ENCODE measurements at places on chromosomes 6 and 20.
A peak's percentile ranks its signal among the peaks of the same experiment; 100 is the strongest.

- DNase-seq: peak; percentile 71
These were observed 119.0 kb upstream of the STMND1 start for GRCh38 chr6:16982807-16983206.

GRCh38 chr6:161342039-161342438 lies 68.2 kb upstream of the AGPAT4 start:
- DNase-seq: no peak

DNA sequence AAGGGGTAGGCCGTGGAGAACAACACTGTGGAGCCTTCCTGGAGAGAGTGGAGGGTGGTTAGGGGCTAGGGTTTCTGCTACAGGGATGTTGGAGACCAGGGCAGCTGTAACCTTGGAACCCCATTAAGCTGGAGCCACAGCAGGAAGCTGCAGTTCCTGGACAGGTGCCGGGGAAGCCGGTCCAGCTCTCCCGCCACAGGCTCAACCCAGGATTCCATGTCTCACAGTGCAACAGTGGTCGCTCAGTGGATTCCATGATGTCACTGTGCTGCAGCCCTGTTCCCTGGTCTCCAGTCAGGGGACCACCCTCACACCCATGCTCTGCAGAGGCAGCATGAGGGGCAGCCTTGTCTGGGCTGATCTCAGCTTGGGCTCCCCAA lies 264.6 kb upstream of the CDYL start:
- DNase-seq: no peak

DNA sequence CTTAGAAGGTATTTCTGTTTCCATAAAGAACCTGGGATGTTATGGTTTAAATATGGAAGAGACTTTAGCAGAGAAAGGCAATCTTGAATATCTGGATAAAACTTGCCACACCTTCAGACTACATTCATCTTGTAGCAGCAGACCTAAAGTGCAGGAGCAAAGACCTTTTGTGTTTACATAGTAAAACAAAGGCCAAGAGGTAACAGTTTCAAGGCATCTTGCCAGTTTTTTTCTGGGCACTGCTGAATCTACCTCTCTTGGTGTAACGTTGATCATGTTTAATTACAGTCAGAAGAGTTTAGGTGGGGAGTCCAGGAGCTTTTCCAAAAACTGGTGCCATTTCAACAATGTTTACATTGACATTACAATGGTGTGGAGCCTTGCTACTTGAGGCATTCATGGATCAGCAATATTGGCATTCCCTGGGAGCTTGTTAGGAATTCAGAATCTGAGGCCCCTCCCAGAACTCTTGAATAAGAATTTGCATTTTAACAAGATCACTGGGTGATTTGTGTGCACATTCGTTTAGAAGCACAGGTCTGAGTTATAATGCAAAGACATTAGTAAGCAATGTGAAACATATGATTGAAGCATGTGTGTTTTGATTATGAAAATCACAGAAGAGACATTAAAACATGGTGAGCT lies 94.5 kb downstream of the F13A1 start:
- no peak for DNase-seq

DNA sequence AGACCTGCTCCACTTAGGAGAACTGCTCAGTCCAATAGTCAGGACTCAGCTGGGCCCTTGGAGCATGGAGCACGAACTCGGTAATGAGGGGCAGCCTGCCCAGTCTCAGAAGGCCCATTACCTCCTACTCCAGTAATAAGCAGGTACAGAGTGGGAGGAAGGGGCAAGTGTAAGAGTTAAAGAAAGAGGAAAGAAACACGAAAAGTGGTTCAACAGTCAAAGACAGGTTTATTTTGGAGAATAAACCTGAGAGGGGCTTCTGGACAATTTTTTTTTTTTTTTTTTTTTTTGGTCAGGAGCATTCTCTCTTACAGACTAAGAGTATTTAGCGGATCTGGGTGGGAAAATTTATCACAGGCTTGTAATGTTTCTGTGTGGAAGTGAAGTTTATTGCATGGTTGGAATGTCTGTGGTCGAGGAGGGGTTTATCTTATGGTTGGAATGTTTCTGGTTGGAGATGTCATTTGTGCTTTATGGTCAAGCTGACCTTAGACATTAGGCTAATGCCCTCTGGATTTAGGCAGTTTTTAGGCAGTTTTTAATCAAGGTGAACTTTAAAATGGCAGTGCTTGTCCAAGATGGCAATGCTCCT lies 340.1 kb downstream of the BCKDHB start:
- no peak for DNase-seq

- DNase-seq: no peak
These were observed 128.5 kb downstream of the BCAS1 start for GRCh38 chr20:53941680-53942471.

DNA sequence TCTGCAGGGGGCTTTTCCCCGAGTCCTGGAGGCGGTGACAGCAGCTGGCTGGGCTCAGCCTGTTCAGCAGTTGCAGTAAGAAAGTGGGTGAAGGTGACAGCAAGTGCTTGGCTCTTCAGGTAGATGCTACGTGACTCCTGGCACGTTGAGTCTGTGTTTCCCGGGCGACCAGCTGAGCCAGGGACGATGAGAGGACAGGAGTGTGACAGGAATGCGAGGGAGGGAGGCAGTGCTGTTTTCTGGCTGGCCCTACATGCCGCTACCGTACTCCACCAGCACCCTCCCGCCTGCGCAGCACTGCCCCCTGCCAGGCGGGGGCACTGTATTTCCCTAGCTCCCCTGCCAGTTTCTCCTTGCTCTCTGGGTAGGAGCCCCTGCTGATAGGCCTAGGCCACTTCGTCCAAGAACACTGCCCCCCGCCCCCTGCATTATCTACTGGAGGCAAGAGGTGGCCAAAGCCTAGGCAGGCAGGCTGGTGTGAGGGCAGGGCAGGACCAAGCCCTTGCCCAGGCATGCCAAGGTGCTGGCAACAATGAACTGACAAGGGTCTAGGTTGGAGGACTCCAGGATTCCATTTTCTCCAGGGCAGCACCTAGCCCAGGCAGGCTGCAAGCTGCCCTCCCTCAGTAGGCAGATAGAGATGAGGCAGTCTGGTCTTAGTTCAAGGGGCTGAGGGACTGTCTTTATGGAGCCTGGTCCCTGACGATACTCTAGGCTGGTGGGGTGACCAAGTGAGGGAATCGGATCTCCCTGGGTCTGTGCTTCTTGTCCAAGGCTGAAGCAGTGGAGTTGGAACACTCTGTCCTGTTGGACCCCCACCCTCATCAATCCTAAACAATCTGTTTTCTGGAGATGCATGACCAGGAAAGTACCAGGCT lies 19.2 kb downstream of the MRPS18A start:
- peak; percentile 22 for DNase-seq

- DNase-seq: no peak
These were observed 94.7 kb downstream of the RNF144B start for GRCh38 chr6:18481870-18482269.

DNA sequence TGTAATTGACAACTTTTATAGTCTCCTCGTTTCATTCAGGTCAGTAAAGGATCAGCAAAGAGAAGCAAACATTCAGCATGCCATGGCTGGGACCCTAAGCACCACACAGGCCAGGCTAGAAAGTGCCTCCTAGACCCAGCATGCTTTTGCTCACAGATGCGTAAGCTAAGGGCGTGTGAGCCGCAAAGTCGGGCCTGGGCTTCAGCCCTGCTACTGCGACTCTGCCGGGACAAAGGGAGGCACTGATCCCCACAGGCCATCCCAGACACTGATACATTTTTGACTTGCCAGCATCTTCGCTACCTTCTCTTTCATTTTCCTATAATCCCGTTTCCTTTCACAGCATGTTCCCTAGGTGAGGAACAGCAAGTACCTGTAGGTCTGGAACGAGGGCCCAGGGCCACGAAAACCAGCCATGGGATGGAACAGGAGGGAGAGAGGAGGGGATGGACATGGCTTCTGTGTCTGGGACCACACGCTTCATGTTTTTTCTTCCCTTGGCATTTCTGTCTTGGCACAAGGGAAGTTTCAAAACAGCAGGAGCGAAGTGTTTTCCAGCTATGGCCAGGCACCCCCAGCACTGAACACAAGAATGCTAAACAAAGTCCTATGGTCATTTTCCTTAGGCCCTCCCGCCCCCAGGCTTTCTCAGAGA lies 42.6 kb downstream of the IRF4 start:
- no peak for DNase-seq

- no peak for DNase-seq
These were observed 305.4 kb downstream of the FARS2 start for GRCh38 chr6:5566718-5567117.

GRCh38 chr6:5998711-5999687 lies 7.7 kb downstream of the NRN1 start:
- no peak for DNase-seq

GRCh38 chr6:25457516-25457915 lies 178.3 kb downstream of the CARMIL1 start:
- no peak for DNase-seq

DNA sequence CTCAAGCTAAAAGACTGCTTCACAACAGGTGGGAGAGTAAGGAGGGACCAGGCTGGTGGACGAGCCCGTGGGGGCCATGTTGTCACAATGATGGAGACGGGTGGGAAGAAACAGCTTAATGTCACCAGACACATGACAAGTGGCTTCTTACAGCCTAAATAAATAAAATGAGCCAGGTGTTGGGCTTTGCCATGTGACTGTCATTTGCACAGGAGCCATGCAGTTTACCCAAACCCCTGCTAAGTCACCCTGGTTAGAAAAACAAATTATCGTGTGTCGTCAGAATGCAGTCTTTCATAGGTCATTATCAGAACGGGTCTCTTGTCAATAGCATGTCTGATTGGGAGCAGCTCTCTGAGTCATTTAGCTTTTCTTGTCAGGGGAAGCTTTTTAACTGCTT lies 18.5 kb downstream of the BTBD3 start:
- DNase-seq: no peak

GRCh38 chr6:15915508-15916178 lies 213.2 kb upstream of the MYLIP start:
- DNase-seq: no peak

- peak; percentile 20 for DNase-seq
These were observed 168.9 kb upstream of the COL21A1 start for GRCh38 chr6:56416247-56416646.

DNA sequence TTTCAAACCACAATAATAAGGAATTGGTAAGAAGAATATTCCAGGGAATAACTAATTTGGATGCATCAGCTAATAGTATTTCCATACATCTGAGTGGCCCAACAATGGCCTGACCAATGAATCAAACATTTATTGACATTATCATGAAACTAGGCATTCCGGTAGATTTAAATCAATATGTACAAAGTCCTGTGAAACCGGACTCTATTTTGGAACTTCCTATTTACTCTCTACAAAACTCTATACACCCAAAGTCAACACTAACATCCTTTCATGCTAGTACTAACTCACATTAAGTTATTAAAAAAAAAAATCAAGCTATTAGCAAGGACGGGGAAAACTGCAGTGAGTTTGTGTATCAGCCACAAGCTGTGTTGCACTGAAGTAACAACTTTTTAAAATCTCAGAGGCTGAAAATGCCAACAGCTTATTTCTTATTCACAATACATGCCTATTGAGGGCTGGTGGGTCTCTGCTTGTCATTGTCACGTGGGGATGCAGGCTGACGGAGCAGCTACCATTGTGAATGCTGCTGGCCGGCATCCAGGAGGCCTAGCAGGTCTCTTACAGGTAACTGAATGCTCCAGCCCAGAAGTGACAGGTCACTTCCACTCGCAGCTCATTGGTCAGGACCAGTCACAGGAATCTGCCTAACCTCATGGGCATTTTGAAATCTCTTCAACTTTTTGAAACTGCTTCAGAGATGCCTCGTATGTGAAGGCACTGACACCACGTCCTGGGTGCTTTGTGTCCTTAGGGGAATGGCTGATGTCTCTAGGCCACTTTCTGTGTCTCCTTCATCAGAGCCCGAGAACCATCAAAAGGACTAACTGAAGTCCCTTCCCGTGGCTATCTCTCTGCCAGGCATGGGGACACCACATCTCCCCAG lies 76.3 kb downstream of the SLC22A23 start:
- DNase-seq: no peak

DNA sequence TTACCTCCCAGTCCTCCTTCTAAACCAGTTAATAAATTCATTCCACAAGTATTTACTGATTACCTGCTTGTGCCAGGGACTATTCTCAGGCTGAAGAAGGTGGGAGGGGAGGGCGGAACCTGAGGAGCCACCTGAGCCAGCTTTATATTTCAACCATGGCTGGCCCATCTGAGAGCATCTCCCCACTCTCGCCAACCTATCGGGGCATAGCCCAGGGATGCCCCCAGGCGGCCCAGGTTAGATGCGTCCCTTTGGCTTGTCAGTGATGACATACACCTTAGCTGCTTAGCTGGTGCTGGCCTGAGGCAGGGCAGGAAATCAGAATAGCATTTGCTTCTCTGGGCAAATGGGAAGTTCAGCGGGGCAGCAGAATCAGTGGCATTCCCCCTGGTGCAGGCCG lies 4.9 kb upstream of the AAR2 start:
- DNase-seq: no peak

- DNase-seq: no peak
These were observed 12.0 kb downstream of the RAB23 start for GRCh38 chr6:57210060-57210459.

DNA sequence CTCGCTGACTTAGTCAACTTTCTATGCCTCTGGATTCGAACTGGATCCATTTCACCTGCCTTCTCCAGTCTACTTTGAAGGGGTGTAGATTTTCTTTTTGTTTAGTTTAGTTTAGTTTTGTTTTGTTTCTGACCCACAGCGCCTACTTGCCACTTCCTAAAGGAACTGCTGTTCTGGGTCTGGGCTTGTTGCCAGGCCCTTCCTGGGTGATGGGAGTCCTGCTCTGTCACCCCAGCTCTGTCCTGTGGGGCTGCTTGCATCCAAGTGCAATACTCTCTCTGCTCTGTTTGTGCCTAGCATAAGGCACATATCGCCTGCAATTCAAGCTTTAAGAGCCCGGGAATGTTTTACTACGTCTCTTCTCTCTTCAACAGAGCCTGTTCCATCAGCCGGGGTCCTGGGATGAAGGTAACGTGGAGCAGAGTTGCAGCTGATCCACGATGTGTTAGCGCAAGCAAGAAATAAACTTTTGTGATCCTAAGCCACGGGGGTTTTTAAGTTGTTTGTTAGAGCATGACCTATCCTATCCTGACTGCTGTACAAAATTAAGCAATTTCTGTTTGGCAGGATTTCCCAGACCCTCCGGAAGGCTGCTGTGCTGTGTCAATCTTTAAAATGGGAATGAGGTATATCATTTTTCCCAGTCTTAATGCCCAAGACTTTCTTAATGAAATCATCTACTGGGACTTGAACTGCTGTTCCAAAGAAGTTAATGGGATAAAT lies 30.9 kb upstream of the TAGAP start:
- no peak for DNase-seq

GRCh38 chr6:15810618-15811017 lies 147.8 kb upstream of the DTNBP1 start:
- DNase-seq: no peak

All from HFFc6 (cell line).